ENCODE measurements at places on chromosomes 11 and 22.

GRCh38 chr11:8268530-8269400 is 5.1 kb upstream of the LMO1 start:
- peak; percentile 13 for DNase-seq

DNA sequence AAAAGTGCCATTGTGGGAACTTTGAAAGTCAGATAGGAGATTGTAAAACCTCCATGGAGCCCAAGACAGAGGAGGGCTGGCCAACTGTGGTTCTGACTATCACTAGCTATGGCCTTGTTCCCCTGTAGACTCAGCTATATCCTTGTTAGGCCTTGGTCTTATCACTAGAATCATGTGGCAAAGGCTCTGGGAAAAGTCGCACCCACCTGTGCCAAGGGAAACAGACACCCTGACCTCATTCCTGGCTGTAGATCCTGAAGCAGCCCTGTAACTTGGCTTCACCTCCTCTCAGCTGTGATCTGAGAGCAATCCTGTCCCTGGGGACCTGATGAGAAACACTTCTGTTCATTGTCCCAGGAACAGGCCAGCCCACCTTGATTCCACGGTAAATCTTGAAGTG is 566.2 kb downstream of the TMEM135 start:
- DNase-seq, result no peak

DNA sequence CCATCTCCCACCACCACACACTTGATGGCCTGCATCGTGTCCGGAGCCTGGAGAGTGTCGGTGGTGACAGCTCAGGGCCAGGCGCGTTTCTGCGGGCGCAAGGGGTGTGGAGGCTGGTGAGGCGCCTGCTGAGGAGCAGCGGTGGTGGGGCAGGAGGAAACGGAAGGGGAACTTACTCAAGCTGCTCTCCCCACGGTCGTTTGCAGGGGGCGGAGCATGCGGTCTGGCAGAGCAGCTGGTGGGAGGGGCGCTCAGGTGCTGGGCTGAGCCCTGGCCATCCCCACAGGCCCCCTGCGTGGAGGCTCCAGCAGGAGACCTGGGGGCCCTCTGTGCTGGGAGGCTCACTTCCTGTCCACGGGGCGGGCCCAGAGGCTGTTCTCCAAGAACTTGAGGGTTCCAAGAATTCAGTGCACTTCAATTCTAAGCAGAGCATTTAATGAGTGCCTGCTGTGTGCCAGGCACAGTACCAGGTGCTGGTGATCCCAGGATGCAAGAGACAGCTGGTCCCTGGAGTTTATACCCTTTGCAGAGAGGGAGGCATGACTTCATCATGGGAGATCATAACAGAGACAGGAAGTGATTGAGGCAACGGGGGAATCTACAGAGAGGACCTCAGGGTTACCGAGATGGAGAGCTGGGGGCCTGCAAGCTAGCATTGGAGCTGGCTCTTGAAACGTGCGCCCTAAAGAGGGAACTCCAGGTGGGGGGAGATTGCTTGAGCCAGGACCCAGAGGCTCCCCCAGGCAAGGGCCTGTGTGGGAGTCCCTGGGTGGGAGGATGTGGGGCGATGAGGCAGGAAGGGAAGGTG is at the start of gene RAC2:
RAC2 (minus strand) TSS at position 156 of the 808 bp plus-strand sequence; CDS start at position 35, 121 bp downstream.
- DNase-seq, result no peak

DNA sequence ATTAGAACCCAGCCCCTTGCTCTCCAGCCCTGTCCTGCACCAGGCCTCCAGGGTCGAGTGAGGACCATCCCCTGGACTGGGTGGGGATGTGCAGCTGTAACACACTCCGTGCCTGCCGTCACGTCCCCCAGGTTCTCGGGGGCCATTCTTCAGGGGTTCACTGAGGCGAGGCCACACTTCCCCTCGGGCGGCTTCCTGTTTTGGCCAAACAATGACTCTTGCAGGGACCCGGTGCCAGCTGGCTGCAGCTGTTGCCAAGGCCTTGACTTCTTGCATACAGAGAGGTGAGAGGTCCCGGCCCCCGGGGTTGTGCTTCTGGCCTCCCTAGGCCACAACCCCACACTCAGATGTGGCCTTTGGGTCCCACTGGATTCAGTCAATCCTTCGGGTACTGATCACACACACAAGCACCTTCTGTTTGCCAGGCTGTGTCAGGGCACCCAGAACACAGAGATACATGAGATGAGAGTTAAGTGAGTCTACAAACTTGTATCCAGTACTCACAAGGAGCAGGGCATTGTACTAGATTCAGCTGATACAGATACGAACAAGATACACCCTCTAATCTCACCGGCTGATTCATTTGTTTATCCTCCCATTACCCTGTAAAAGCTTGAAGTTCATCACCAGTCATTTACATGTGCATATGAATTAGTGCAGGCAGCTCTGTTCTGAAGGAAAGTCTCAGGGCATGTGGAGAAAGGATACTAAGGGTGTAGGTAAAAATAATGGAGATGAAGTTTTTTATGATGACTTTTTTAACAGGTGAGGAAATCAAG is 32.9 kb downstream of the LRRC32 start:
- DNase-seq, result no peak

GRCh38 chr11:12088047-12088481 is 22.3 kb upstream of the MICAL2 start:
- DNase-seq, result peak; percentile 57

- DNase-seq, result no peak
Observed at GRCh38 chr11:67369801-67370284, 3.6 kb downstream of the CLCF1 start.

- DNase-seq, result no peak
Observed at GRCh38 chr11:34181856-34182405, 76.5 kb downstream of the NAT10 start.

- DNase-seq, result no peak
Observed at GRCh38 chr11:102705626-102706025, at the start of gene MMP27. TSS of gene MMP27 (minus strand) at chr11:102705769. CDS start at chr11:102705714, 55 bp downstream.

- DNase-seq, result no peak
Observed at GRCh38 chr11:1968454-1969002, 21.4 kb downstream of the MRPL23 start.

DNA sequence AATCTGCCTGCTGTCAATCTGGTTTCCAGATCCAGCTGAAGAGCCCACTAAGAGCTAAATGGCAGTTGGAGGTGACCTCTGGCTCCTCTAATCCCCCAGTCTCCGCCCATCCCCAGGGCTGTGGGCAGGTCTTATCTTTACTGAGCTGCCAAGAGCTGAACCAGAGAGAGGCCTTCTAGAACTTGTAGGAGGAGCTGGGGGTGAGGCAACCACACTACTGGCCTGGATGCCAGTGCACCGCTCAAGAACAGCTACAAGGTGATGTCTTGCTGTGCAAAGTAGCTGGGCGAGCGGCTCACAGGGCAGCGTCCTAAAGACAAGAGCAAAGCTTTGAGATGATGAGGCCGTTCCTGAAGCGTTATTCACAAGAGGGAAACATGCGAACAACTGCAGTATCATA is 374.6 kb downstream of the CTTN start:
- DNase-seq, result no peak

- no peak for DNase-seq
Observed at GRCh38 chr11:85811624-85812023, 683 bp upstream of the SYTL2 start.

- no peak for DNase-seq
Observed at GRCh38 chr11:43579919-43580276, 100.6 kb upstream of the HSD17B12 start.

GRCh38 chr22:36564422-36565158 is 35.6 kb upstream of the EIF3D start:
- no peak for DNase-seq

- DNase-seq, result no peak
Observed at GRCh38 chr11:119187123-119187892, 2.0 kb downstream of the NHERF4 start.

DNA sequence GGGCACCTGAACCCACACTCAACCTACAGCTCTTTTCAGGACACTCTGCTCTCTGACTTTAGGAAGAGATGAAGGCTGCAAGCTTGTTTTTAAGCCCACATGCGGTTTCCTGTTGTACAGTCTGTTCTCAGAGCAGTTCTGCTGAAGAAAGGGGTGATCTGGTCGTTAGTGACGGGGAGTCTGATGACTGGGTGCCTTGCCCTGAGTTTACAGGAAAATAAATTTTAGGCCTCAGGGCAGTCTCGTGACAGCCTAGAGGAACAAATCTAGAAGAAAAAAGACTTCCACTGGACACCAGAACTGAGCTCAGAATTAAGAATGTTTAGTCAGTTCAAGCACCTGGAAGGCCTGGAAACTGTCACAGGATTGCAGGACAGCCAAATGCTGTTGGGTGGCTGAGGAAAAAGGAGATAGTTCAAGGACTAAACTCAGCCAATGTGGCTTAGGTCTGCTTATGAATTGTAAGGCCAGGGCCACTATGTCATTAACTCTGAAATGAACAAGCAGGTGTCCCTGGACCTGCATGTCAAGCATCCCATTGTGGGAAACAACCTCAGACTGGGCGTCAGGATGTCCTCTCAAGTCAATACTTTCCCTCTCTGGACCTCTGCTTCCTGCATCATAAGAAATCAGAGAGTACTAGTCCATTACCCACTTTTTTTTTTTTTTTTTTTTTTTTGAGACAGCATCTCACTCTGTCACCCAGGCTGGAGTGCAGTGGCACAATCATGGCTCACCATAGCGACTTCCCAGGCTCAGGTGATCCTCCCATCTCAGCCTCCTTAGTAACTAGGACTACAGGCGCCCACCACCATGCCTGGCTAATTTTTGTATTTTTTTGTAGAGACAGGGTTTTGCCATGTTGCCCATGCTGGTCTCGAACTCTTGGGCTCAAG is 5.7 kb downstream of the PIK3IP1 start:
- DNase-seq, result no peak

DNA sequence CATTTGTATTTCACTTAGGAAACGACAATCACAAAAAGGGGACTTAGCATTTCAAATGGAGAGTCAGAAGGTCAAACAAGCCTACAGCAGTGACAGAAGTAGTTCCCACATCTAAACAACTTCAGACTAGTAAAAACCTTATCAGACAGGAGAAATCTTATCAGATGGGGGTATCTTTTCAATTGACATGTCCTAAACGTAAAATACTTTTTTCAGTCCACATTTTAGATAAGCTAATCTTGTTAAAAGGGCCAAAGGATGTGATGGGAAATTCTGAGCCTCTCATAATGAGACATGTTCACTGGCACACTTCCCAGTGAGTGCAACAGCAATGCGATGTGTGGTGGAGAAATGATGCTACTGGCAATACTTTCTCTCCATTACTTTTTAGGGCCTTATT is 2.4 kb downstream of the MAPK1 start:
- no peak for DNase-seq

DNA sequence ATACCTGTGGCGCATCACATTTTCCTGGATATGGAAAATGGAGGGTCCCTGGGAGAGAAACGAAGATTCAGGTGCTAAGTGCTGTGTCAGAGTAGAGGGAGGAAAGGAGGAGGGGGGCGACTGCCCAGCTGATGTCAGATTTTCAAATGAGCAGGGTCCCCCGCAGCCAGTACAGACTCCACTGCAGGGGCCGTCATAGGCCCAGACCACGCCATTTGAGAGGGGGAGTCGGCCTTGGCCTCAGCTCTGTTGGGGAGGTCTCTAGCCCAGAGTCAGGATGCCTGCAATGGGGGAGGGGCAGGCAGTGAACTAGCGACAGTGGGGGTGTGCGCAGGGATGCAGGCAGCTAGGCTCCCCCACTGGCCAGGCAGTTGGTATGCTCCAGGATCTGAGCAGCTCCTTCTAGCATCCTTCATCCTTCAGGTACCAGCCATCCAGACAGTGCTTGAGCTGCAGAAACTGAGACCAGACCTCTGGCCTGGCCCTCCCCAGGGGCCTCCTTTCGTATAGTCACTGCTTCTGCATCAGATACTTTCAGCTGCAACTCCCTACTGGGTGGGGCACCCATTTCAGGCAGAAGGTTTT is at the start of the genes BSCL2 and GNG3:
BSCL2 (minus strand) TSS at position 148 of the 585 bp plus-strand sequence. CDS start 229 bp downstream, outside the sequence.
GNG3 (plus strand) TSS at position 400 of the 585 bp plus-strand sequence. CDS start 620 bp downstream, outside the sequence.
- DNase-seq, result peak; percentile 44

All from caudate nucleus (tissue), 63 donors.